Stimulated activated CD8-positive, alpha-beta memory T cell treated with anti-CD3 and anti-CD28 coated beads, Interleukin-2, amount 100 ng/mL, for 1 hour (primary cell): ENCODE measurements at places on chromosomes 11 and 22.

- no peak for DNase-seq
Observed at GRCh38 chr11:16280256-16280682, 76.1 kb downstream of the SOX6 start.

DNA sequence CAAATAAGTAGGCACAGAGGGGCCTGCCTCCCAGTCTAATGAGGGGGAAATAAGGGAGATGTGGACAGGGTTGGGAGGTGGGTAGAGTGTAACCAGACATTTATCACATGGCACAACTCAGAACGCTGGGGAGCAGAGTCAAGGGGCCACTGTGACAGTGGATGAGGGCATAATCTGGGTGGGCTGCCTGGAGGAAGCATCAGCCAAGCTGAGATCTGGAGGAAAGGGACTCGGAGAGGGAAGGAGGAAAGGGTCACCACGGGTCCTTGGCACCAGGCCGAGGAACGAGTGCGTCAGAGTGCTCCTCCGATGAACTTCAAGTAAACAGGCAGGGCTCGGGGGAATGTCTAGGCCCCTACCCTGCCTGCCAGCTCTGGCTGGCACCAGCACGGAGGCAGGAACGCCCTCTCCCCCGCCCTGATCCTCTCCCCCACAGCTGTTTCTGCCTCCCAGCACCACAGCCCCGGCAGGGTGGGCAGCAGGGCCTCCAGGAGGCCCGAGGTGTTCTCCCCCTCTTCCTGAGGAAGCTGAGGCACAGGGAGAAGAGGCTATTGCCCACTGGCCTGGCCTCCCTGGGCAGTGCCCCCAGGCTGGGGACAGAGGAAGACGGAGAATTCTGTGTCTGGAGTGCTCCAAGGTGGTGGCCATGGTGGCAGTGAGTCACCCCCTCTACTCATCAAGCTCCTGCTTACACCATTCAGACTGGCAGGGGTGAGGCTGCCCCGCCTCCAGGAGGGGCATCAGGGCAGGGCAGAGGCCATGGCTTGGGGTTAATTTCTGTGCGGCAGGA is 4.2 kb downstream of the ALDH3B1 start:
- DNase-seq = no peak

GRCh38 chr22:50621356-50621880 is 6.5 kb downstream of the ARSA start:
- DNase-seq = no peak

GRCh38 chr22:29253561-29254285 is 14.1 kb downstream of the RHBDD3 start:
- DNase-seq = no peak

DNA sequence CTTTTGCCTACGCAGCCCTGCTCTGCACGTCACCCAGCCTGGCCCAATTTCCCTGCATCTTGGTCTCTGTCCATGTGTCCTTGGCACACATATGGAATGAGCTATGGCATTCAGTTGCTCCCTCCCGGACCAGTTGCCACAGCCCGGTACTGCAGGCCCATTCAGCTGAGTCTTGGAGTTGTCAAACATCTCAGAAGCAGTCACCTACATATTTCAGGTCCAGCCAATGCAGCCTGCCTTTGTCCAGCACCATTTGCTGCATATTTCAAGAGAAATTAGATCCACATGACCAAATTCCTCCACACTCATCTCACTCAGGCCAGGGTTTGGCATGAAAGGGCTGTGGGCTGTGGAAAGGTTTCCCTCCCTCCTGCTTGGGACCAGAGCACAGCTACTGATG is 76.8 kb downstream of the MN1 start:
- no peak for DNase-seq

DNA sequence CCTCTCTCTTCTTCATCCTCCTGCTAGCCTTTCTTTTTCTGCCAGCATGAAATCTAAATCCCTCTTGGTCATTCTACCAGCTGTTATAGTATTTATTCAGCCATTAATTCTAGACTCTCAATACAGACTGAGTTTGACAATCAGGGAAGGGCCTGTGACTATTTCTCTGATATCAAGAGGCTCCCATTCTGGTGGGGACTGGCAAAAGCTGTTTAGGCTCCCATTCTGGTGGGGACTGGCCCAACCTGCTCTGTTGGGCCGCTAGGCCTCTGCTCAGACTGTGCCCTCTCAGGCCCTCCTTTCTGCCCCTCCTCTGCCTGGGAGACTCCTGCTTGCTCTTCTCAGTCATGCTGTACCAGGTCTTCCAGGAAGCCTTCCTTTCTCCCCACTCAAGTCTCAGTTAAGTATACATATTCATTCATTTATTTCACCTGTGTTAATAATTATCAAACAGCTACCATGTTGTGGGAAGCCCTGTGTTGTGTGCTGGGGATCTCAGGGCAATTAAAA is 323.7 kb upstream of the NARS2 start:
- no peak for DNase-seq

DNA sequence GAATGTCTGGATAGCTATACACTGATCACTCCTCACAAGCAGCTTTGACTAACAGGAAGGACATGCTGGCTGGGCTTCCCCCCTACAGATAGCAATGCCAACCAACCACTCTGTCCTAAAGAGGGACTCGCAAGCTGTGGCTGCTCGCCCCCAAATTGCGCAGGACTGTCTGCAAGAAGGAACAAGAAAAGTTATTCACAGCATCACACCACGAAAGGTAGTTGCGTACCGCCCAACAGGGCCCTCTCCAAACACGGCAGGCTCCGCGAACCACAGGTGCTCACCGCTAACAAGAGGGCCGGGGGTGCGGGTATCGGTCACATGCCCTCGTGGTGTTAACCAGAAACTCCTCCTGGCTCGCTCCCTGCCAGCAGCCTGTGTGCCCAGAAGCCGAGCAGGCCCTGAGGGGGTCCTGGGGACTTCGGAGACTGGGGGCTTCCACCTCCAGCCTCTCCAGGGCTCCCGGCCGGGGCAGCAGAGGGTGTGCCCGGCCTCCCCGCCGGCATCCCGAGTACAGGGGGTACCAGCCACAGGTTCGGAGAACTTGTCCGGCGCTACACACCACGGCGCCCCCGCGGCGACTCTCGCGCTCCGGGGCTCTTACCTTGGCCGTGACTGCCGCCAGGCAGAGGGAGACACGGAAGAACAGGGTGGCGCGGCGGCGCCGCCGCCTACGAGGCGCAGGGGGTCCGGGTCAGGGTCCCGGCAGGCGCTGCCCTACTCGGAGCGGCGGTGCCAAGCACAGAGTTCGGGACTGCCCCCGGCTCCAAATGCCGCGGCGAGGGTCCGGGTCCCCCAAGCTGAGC is 682 bp downstream of the LARGE1 start:
- no peak for DNase-seq

DNA sequence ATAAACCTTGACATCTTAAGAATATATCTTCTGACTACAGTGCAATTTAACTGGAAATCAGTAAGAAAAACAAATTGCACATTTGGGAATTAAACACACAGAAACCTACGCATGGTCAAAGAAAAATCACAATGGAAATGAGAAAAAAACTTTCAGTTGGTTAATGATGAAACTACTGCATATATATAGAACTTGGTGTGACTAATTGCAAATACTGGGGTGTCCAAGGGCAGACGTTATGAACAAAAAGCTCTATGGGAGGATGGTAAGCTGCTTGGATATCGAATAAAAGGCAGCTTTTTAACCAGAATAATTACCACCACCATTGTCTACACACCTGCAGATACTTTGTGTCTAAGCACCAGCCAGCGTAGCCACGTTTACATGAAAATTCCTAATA is 791 bp downstream of the GDPD4 start:
- no peak for DNase-seq

DNA sequence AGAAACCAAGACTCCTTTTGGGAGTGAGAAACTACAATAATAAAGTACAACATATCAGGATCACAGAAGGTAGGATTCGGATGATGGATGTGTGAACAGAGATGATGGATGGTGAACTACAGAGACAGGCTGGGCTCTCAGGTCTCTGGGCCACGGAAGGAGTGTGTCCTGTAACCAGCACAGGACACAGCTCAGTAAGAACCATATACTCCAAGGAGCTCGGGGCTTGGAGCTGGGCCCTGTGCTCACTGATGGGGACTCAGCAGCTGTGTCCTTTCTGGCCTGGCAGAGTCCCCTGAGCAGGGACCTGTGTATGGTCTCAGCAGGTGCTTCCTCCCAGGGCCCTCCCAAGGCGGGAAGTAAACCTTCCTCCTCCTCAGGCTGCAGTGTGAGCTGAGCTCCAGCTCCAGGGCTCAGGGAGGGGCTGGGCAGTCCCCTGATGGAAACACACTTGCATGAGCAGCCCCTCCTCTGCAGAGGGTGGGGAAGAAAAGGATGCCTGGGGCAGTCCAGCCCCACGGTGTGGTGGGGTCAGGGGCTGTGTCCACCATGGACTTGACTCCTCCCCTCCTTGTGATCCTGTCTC is 39.8 kb upstream of the TOP3B start:
- DNase-seq = no peak

- no peak for DNase-seq
Observed at GRCh38 chr11:75240311-75241035, at the start of gene TPBGL. Gene TPBGL (plus strand): TSS chr11:75240774. CDS start chr11:75241050, 276 bp downstream.

DNA sequence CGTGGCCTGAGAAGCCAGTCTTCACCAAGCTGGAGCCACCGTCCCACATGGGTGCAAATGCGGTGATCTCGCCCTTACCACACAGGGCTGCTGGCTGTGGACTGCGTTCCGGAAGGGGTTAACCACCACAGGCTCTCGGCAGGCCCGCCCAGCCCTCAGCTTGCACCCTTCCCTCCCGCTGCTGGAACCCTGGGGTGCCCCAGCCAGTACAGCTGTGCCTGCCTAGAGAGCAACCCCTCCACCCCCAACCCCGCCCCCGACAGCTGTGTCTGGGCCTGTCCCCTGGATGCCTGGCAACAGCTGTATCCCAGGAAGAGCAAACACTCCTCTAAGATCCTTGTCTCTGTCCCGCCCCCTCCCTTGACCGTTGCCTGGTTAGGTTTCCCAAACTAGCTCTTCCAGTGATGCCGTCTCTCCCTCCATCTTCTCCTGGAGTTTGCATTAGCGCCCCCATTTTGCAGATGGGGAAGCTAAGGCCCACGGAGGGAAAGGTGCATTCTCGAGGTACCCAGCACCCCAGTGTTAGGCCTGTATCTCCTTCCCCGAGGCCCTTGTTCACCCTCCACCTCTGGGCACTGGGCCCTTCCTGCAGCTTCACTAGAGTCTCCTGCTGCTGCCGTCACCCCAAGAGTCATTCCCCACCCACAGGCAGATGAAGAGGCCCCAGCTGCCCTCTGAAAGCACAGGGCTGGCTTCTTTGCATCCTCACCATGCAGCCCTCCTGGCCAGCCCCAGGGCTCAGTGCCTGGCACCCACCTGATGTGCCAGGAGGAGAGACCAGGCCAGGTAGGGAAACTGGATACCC is 12.6 kb upstream of the COX8A start:
- DNase-seq = no peak

DNA sequence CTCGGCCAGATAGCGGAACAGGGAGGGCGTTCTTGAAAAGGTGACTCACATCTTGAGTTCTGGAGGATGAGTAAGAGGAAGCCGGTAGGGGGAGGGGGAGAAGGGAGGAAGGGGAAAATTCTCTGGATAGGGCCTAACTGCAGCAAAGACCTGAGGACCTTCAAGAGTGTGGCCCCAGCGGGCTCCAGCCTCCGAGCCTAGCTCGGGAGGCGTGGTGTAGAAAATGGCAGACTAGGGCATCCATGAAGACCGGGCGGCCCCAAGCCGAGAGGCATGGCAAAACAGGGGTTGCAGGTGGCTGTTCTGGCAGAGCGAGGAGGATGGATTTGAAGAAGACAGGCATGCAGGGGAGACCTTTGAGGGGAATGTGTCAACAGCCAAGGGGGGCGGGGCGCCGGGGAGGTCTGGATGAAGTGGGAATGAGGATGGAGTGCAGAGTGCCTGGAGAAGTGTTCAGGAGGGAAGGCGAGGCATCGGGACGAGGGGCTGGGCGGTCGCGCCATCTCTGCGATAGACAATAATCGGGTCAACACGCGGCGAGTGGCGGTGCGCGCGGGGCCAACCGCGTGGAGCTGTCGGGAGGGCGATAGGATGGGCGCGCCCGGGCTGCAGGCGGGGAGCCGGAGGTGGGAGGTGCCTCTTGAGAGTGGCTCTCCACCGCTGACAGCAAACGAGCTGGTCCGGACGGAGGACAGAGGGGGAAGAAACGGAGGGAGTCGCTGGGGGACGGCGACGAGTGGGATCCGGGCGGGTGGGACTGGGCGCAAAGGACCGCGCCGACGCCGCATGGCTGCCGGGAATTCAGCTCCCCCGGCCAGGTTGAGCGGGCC is 40.0 kb upstream of the CREB3L1 start:
- DNase-seq = no peak

DNA sequence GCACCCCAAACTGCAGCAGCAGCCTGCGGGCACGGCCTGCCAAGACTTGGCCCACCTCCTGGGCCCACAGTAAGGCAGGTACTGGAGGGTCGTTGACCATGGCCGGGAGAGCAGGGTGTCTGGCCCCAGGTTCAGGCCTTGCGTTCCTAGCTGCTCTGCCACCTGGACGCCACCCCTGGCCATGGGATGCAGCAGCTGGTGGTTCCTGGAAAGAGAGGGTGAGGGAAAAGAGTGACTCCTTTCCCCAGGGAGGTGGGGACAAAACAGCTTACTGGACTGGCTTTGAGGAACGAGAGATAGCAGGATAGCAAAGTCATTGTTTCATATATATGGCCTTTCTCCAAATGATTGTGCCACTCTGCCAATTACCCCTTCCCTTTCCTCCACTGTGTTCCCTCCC is 1.8 kb downstream of the BSCL2 start:
- DNase-seq = no peak

DNA sequence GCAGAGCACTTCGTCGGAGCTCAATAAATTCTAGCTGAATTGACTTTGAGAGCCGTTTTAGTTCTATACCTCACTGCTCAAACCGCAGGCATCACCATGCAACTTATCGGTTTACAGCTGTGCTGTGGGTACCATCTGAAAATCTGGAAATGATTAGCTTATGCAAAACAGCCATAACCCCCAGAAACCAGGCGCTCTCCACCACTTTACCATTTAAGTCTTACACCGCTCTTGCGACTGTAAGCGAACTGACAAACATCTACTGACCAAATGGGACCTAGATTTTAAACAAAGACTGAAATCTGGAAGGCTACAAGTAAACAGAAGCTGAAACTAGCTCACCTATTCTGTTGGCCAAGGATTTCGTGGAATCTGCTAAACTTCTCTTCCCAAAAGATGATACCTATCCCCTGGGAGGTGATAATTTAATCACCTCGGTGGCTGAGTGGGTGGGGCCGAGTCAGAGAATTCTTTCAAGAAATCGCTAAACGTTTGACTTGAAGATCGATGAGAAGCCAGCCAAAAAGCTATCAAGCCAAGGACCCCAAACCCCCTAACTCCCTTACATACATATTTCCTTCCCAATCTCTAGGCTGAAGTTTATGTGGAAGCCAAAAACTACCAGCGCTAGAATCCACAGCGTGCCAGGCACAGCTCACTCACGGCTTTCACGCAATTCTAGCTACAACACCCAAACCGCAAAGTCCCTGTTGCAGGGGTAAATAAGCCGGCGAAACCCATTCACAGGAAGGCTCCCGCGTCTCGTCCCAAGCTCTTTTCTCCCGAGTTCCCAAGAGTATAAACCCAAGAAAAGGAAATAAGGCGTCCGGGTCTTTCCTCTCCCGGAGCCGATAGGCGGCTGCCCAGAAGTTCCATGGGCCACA is 644 bp downstream of the SPTY2D1 start:
- no peak for DNase-seq
